ENCODE measurements at places on chromosomes 1 and 21. TPM values are rescaled to one million over a fixed set of nuclear protein-coding genes. Genes with fewer than 3 reads are reported as not detected.
A peak's percentile ranks its signal among the peaks of the same experiment; 100 is the strongest.

DNA sequence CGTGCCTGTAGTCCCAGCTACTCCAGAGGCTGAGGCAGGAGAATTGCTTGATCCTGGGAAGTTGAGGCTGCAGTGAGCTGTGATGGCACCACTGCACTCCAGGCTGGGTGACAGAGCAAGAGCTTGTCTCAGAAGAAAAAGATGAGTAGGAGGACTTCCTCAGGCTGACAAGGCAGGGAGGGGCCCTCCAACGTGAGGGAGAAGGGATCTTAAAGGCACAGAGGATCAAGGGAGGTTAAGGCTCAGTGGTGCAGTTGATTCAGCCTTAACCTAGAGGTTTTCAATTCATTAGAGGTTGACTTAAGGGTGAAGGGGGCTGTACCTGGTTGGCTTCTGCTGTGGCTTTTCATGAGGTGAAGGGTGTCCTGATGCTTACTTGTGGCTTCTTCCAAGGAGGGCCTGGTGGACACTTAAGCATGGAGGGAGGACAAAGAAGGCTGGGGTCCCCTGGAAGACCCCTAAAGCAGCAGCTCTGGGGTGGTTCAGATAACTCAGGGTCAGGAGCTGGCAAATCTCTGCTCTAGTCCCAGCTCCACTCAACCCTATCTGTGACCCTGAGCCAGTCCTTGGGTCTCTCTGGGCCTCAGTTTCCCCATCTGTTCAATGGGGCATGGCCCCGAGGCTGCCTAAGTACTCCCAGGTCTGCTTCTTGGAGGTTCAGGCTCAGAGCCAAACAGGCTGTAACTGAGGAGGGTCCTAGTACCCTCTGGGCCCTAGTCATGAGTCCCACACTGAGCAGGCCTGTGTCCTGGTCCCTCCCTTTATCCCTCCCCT is 6.3 kb downstream of the EXTL1 start:
- peaks cover 14% of the 10 kb centered on the region for H3K27me3 ChIP-seq
- no peak for DNase-seq
- H3K4me1 ChIP-seq, result 0 out of 2 replicates have a peak, but pooled peaks cover 2% of the 10 kb centered on the region
- H3K27ac ChIP-seq, result no peak overlapping the region

GRCh38 chr1:115013792-115014191 is 15.8 kb upstream of the TSHB start:
- H3K27me3 ChIP-seq, result peaks cover 4% of the 10 kb centered on the region
- no peak overlapping the region for H3K4me3 ChIP-seq
- DNase-seq, result no peak
- peaks cover 9% of the 10 kb centered on the region for H3K36me3 ChIP-seq

C1orf116 gene
- 2.4 TPM for total RNA-seq

DNA sequence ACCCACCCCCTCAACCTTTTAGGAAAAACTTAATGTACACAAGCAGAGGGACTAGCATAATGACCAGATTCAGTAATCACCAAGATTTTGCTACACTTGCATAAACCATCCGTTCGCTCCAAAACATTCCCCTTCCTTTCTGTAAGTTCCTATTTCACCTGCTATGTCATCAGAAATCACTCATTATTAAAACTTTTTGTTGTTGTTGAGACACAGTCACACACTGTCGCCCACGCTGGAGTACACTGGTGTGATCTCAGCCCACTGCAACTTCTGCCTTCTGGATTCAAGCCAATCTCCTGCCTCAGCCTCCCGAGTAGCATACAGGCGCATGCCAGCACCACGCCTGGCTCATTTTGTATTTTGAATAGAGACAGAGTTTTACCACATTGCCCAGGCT is 3.4 kb downstream of the MRPL20 start:
- no peaks in the 10 kb centered on the region for H3K27me3 ChIP-seq
- H3K27ac ChIP-seq, result peak overlapping the region; percentile 19
- H3K36me3 ChIP-seq, result peaks cover 51% of the 10 kb centered on the region
- peaks cover 38% of the 10 kb centered on the region for H3K4me1 ChIP-seq
